ENCODE measurements at places on chromosomes 5 and 9. TPM values are rescaled to one million over a fixed set of nuclear protein-coding genes. Genes with fewer than 3 reads are reported as not detected.

GRCh38 chr5:113063927-113064326 is 87.3 kb downstream of the DCP2 start:
- DNase-seq = no peak

- no peak for DNase-seq
These were observed 1131.0 kb downstream of the TAF11L14 start for GRCh38 chr5:18765304-18765703.

DNA sequence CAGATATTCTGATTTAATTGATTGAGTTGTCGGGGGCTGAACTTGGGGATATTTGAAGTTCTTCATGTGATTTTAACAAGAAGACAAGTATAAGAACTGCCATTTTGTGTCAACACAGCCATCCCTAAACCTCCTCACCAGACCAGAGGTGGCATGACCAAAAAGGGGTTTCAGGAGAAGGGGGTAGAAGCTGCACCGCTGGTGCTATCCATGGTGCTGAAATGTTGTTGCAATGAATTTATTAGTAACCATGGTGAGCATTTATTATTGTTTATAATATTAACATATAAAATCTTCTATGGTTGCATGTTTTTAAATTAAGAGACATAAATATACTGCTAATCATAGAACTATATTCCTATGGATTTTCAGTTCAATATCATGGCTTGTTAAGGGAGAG is 72.3 kb downstream of the GNA14 start:
- DNase-seq = no peak

GRCh38 chr5:150172145-150172544 is 5.6 kb downstream of the CDX1 start:
- no peak for DNase-seq

GRCh38 chr5:137570070-137570469 is 70.9 kb upstream of the SPOCK1 start:
- no peak for DNase-seq

MAMDC2 gene
- 3.6 TPM for total RNA-seq

GRCh38 chr9:134944351-134944802 is 26.7 kb upstream of the FCN1 start:
- DNase-seq = no peak

- DNase-seq = no peak
These were observed 110.7 kb downstream of the CFAP95 start for GRCh38 chr9:69931340-69931739.

- no peak for DNase-seq
These were observed 114.4 kb downstream of the VPS13A start for GRCh38 chr9:77291714-77292113.

- no peak for DNase-seq
These were observed 517 bp downstream of the ALDH1A1 start for GRCh38 chr9:72952381-72952690.

DNA sequence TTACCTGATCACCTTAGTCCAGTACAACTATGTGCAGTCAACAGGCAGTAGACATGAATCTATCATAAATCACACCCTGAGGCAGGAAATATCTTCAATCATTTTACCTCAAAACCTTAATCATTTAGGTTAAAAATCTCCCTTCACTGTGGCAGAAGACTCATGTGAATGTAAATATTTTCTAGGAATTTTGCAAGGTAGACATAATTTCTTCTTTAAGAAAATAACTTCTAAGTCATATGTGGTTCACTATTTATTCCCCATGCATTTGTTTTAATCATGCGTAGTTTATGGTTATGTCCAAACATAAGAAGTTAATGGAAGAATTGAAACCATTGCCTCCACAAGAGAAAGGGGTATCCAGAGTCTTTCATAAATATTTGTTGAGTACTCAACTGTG is 97.0 kb downstream of the HMHB1 start:
- DNase-seq = no peak

DNA sequence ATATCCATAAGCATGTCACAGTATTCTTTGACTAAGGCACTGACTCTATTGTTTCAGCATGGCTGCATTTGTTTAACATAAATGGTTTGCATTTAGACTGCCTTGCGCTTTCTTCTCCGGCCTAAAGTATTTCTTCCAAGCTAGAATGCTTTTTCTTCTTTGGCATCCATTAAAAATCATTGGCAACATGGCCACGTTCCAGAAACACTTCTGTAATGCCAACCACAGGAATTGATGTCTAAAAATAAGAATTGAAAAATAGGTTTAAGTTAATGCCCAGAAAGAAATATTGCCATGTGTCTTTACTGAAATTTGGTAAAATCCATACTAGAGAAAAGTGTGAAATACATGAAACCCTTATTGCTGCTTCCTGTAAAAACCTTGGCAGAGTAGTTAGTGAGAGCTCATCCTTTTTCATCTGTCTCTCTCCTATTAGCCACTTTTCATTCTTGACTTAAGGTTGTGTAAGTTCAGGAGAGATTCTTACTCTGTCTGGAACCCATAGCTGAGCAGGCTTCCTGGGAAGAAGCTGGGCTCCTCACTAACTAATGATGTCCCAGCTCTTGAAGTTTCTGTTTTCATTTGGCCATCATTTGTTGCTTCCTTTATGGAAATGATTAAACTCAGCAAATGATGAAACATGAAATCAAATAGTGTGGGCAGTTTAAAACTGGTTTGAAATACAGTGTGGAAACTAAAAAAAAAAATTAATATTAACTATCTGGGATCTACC is 58.2 kb upstream of the RPS23 start:
- DNase-seq = no peak

CDH10 gene
- total RNA-seq = not detected

AIF1L gene
- total RNA-seq = 11.0 TPM

ESM1 gene
- 0.81 TPM for total RNA-seq

- no peak for DNase-seq
These were observed 2.5 kb downstream of the FEM1C start for GRCh38 chr5:115542086-115542485.

PPP2R2B gene
- total RNA-seq = 7.9 TPM

AJM1 gene
- 8.6 TPM for total RNA-seq

DNA sequence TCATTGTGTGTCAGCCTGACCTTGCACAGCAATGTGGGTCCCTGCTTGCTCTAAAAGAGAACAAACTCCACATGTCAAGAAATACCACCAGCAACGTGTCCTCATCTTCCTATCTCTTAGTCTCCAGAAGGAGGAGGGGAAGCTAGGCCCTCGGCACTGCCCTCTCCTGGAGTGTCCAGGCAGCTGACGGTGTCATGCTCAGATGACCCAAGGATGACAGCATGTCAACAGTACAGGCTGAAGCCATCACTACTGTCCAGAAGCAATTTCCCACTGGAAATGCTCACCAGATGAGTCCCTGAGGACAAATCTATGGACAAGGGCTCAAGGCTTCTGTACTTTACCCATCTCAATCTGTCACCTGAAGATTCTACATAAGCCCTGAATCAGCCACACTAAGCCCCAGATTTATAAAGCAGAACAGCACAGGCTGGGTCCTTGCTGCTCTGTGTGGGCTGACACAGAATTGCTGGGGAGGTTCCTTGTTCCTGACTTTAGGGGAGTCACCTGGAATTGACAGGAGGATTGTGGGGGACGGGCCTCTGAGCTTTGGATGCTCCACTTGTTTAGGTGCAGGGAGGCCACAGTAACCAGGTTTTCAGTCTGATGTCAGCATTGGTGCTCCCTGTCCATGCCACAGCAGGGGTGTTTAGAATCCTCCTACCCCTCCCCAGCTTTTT is 210.2 kb downstream of the DAB2IP start:
- peak; percentile 74 for DNase-seq

- DNase-seq = no peak
These were observed 301.3 kb upstream of the SGCD start for GRCh38 chr5:156025656-156026055.

DNA sequence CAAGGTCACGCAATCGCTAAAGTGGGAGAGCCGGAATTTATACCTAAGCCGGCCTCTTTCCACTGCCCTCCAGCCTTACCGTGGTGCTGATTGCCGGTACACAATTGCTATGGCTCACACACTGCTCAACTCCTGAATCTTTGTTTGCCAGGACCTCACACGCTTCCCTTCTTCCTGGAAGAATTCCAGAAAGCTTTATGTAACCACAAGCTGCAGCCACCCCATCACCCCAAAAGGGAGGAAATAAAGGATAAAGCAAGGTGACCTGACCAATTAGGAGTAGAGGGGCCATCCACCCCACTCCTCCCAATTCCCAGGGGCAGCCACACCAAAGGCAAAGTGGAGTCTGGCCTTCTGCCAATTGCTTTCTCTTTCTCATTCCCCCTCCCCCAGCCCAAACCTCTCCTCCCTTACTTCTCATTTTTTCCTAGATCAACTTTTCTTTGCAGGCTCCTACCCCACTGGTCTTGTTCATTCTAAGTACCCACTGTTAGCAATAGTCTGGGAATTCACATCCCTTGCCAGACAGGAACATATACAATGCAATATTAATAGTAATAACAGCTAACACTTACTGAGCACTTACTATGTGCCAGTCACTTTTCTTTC is 18.0 kb upstream of the CDC23 start:
- DNase-seq = no peak

All from cardiac septum (tissue), 1 donor.